Sigmoid colon (tissue), 7 donors: ENCODE measurements at places on chromosomes 5 and 9. TPM values are rescaled to one million over a fixed set of nuclear protein-coding genes. Genes with fewer than 3 reads are reported as not detected.

GRCh38 chr9:89436963-89437625 lies 60.8 kb downstream of the SEMA4D start:
- H3K4me1 ChIP-seq = no peaks in the 10 kb centered on the region
- no peaks in the 10 kb centered on the region for H3K36me3 ChIP-seq
- no peak overlapping the region for H3K27ac ChIP-seq
- H3K27me3 ChIP-seq = no peaks in the 10 kb centered on the region

GRCh38 chr5:68446487-68446894 lies 230.9 kb downstream of the PIK3R1 start:
- no peaks in the 10 kb centered on the region for H3K36me3 ChIP-seq
- H3K27me3 ChIP-seq = no peaks in the 10 kb centered on the region
- no peak overlapping the region for H3K27ac ChIP-seq
- no peak for DNase-seq
- peaks cover 21% of the 10 kb centered on the region for H3K4me1 ChIP-seq

DNA sequence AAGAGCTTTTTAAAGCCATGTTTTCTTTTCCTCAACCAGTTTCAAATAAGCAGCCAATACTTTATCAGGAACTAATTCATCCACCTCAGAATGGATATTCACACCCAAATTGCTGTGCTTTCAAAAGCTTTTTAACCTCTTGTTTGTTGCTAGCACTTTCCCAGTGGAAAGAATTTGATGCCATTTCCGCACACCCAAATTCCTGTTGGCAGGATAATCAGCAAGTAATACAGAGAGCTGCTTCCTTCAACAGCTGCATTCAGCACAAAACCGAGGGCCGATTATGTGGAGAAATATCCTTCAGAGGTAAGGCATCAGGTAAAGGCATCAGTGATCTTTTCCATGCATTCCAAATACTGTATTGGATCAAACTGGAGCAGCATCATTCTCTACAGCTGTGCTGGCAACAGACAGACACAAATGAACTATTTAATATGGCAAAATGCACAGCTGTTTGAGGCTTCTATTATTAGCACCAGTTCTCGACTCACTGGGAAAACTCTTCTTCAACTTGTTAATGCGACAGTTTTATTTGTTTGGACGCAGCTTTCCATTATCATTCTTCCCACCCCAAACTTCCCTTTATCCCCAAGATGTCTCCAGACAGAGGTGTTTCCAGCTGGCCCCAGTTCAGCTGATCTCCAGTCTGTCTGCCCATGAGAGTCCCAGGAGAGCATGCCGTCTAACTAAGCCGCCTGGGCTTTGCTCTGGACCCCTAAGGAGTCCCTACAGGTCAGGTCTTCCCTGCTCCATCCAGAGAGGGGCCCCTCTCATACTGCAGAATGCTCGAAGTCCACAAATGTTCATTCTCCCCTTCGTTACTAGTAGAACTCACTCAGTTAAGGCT lies 22.2 kb upstream of the MGAT1 start:
- H3K27ac ChIP-seq = peak overlapping the region; percentile 39
- H3K36me3 ChIP-seq = no peaks in the 10 kb centered on the region

GRCh38 chr5:131968396-131968954 lies 23.0 kb upstream of the MEIKIN start:
- DNase-seq = no peak
- no peak overlapping the region for H3K27ac ChIP-seq
- no peak overlapping the region for H3K4me3 ChIP-seq
- H3K27me3 ChIP-seq = no peaks in the 10 kb centered on the region
- H3K36me3 ChIP-seq = no peaks in the 10 kb centered on the region

Gene NR2F1-AS1
- polyA plus RNA-seq = 3.2 TPM

Gene MYMK
- not detected for polyA plus RNA-seq

Gene IFNA21
- polyA plus RNA-seq = not detected

Gene CA9
- not detected for polyA plus RNA-seq

Gene MYORG
- polyA plus RNA-seq = 3.0 TPM
